ENCODE measurements at places on chromosomes 3 and 15.

GRCh38 chr3:19455546-19455945 is 307.2 kb downstream of the KCNH8 start:
- no peak for DNase-seq

DNA sequence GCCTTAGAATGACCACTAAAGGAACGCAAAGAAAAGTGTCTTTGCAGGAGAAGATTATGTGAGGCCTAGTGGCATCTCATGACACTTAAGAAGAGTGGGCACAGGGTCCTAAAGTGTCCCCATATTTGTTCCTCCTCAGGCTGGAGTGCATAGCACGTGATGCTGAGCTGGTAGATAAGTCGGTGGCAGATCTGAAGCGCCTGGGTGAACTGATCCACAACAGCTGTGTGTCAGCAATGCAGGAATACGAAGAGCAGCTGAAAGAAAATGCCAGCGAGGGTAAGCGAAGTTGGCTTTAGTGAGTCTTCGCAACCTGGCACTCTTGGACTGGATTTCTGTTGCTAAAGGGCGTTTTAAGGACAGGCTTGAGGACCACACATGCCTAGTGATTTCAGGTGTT is 92.6 kb downstream of the CHD2 start:
- DNase-seq = no peak

- no peak for DNase-seq
These were observed 919 bp downstream of the IDH2 start for GRCh38 chr15:90101130-90101968.

GRCh38 chr3:197025736-197026480 is 3.7 kb downstream of the MELTF start:
- no peak for DNase-seq

GRCh38 chr3:65548848-65549625 is 489.7 kb downstream of the MAGI1 start:
- no peak for DNase-seq

DNA sequence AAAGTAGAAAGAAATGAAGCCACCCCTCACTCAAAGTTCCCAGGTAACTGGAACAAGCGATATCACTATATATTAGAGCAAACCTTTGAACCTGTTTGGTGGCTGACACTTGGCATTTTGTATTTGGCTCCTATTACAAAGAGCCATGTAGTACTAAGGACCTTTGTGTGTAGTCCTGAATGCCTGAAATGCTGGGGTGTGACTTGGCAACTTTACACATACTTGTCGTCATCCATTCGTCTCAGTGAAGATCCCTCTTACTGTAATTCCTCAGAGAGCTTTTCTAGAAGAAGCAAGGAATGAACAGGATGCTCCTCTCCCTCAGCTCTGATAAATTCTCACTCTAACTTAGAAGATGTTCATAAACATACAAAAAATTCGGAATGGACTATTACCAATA is 216.1 kb upstream of the CDIN1 start:
- DNase-seq = no peak

- no peak for DNase-seq
These were observed 14.4 kb downstream of the NGLY1 start for GRCh38 chr3:25768851-25769250.

DNA sequence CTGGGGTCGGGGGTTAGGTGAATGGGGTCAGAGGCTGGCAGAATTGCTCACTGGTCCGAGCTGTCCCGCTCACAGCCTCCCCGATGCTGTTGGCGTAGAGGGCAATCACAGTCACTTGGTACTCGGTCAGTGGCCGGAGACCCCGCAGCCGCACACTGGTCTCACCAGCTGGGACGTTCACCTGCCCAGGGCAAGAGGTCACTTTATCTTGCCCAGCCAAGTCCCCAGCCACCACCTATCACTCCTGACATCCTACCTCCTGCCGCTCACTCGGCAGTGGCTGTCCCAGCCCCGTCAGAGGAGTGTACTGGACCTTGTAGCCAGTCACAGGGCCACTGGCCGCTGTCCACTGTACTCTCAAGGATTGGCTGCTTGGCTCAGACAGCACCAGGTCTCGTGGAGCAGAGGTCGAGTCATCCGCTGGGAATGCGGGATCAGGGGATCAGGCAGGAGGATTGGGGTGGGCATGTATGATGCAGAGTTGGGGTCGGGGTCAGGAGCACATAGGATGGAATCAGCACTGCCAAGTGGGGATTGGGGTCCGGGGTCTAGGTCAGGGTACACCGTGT is 2.5 kb downstream of the COL7A1 start:
- no peak for DNase-seq

DNA sequence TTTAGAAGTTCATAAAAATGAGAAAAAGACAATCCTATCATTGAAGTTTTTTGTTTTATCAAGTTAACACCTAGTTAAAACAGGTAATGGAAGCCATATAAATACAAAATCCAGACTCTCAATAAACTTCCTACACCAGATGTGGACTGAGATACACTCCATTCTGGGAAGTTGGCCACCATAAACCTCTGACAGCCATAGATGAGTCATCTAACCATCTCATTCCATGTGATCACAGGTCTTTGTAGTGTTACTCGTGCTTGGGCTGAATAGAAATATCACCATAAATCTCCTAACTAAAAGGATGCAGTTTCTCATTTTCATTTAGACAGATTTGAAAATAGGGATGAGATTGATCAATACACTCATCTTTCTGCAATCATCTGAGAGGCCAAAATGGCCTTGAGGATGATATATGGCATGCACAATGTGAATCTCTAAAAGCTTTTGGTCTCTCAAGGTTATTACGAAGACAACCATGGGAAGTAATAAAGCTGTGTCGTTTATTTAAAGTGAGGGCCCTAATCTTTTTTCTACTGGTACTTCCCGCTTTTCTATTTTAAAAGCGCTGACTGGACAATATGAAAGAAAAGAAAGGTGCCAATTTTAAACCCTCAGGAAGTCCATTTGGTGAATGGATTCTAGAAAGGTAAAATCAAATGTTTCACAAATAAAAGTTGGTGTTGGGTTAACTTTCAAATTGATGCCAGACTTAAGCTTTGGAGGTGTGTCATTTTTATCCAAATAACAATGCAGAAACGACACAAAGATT is 155.5 kb downstream of the POLR2M start:
- DNase-seq = no peak

DNA sequence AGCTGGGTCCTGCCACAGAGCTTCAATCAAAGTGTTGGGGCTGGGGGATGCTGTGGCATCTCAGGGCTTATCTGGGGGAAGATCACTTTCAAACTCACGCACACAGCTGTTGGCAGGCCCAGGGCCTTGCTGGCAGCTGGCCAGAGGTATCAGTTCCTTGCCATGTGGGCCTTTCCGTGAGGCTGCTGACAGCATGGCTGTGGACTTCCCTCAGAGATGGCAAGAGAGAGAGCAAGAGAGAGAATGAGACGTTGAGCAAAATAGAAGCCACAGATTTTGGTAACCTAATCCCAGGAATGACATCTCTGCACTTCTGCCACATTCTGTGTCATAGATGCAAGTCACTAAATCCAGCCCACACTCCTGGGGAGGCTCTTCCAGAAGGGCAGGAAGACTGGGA is 91.0 kb downstream of the TPRG1 start:
- DNase-seq = no peak

DNA sequence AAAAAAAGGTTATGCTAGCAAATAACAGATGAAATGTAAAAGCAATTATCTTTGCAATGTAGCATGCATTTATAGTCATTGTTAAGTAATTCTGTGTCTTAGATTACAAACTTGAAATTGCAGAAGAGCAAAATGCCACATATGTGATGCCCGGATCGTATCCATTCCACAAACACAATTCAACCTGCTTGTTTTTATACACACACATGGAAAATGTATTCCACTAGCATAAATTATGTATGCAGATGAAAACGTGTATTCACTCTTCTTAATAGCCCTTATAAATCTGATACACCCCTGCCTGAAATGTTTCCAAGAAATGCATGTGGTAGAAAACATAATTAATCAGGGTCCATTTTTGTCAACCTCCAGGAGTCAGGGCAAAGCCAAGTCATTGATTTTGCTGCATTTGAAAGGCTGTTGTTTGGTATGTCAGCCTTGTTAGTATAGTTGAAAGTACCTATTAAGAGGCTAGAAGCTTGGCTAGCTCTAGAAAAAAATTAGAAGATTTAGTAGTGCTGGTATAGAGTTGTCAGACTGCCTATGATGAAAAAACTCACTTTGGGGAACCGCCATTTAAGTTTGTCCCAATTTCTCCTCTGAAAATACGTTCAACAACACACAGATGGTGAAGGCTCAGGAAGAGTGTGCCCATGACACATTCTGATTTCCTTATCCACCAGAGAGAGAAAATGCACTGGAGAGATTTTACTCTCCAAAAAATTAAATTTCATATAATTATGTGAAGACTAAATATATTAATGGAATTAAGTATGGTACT is 69.2 kb upstream of the TMC3 start:
- DNase-seq = no peak

GRCh38 chr3:189534531-189534930 is 96.7 kb upstream of the TP63 start:
- DNase-seq = no peak

DNA sequence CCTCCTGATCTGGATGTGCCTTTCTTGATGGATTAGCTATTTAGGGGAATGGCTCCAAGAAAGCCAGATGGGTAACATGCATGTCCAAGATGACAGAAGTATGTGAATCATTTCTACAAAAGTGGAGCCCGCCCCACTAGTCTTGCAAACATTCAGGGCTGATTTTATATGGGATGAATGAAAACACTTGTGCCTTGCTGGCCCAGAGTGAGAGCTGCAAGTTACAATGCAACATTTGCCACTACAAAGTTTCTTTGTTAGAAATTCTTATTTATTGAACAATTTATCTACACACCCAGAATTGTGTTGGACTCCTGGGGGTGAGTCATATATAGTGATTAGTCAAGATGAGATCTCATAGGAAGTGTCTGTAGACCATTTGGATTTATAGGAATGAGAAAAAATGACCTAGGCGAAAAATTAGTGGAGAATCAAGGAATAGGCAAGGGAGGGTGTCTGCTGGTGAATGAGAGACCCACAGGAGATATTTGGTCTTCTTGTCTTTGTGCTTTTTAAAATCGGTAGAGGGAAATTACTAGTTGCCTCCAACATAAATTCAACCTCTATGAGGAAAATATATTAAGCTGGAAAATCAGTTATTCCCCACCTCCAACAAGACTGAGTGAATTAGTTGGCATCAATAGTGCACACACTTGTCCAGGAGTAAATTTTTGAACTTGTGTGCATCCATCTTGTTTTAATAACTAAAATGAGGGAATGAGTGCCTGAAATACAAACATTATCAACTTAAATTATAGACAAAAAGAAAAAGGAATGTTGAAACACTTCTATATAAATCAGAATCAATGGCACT is 53.5 kb upstream of the DCBLD2 start:
- DNase-seq = no peak

DNA sequence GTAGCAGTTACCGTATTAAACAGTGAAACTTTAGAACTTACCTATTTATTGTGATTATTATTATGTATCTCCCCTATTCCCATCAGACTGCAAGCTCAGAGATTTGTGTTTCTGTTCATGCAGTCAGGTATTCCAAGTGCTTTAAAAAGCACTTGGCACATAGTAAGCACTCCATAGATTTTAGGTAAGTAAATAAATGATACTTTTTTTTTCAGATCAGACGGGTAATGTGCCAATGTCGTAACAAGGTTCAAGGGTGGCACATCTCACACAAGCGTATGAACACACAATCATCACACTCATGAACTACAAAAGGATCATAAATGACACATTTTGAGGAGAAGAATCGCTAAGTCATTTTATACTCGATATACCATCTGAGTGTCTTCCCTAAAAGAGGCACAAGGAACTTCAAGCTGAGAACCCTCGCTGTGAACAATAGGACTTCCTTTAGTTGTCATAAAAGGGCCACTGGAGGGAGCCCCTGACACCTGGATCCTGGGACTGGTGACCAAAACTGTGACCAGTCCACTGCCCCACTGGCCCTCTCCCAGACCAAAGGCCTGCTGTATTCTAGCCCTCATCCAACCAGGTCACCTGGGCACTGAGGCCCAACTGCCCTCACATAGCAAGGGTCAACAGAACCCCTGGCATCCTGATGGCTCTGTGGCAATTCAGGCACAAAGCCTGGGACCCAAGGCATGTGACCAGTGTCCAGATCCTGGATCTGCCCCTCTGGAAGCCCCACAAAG is 32.1 kb downstream of the KIF9 start:
- DNase-seq = no peak

DNA sequence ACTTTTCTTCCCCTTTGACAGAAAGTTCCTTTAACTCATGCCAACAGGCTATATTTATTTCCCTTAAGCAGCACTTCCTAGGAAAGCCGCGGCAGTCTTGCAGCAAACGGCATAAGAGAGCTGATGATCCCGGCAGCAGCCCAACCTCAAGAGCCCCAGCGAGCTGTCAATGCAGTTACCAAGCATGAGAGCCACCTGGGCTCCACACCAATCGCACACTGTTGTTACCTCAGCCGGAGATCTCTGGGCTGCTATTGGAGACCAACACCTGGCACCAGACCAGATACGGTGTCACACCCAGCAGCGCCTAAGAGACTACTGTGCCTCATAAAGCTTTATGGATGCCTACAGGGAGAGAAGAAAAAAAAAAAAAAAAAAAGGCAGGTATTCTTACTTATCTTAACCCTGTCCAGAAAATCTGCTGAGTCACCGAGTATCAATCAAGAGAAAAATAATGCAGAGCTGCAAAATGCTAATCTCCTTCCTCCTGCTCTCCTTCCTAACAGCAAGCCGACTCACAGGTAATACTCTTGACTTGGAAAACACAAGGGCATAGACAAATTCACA is 11.7 kb downstream of the ABCC5 start:
- no peak for DNase-seq
